NCI-H524 (cell line): ENCODE measurements at places on chromosomes 5 and 9.

- no peak for DNase-seq
Measured at GRCh38 chr9:131385296-131385695, 8.6 kb upstream of the PRRC2B start.

DNA sequence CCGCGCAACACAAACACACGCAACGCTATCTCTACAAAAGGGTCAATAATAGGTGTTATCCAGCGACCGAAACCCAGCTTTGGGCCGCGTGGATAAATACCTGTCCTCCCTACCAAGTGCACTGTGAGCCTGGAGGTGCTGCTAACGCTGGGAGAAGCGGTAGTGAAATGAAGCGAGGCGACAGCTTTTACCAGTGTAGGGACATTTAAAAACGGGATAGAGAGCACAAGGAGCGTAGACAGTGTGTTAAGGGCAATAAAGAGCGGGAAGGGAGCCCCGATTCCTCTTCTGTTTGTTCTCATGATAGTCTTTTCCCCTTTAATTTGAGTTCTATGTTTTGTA, 421 bp upstream of the DEPDC1B start:
- no peak for DNase-seq

DNA sequence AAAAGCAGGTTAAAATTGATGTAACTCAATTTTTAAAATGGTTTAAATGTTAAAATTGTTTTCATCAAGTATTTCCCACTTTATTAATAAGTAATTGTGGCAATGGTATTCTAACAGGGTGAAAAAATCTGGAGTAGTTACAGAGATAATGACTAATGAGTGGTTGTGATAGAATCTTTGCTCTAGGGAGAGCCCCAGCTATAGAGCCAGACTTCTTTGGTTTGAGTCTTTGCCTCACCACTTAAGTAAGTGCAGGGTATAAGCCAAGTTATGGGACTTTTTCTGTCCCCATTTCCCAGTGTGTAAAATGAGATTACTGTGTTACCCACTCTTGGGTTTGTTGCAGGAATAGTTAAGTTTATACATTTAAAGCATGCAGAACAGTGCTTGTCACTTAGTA, 158.1 kb downstream of the FER start:
- no peak for DNase-seq

GRCh38 chr9:565528-565927, 276.0 kb upstream of the DMRT1 start:
- DNase-seq = no peak

DNA sequence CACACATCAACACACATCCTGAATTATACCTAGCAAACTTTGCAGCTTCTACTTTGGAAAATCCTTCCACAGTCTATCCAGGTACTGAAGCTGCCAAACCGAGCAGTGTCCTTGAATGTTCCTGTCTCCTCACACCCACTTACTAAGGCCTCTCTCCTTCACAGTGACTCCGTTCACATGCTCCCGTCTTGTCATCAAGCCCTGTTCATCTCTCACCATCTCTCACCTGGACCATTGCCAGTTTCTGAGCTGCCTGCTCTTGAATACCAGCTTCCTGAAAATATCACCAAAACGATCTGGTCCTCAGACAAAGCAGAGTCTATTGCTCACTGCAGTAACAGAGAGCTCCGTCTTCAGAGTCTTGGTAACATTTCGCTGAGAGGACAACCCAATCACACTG, 57.4 kb downstream of the GCNT1 start:
- no peak for DNase-seq

DNA sequence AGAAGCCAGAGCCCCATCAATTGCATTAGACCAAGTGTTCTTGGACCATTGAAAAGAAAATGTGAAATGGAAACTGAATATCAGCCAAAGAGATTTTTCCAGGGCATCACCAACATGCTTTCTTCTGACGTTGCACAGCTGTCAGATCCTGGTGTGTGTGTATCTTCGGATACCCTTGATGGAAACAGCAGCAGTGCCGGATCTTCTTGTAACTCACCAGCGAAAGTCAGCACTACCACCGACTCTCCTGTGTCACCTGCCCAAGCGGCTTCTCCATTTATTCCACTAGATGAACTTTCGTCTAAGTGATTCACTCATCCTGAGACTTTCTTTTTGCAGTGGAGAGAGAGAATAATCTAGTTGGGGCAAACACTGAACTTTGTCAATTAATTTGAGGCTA, 75.7 kb downstream of the PIP5K1B start:
- DNase-seq = no peak
